ENCODE measurements at places on chromosomes 2 and 18.
A peak's percentile ranks its signal among the peaks of the same experiment; 100 is the strongest.

DNA sequence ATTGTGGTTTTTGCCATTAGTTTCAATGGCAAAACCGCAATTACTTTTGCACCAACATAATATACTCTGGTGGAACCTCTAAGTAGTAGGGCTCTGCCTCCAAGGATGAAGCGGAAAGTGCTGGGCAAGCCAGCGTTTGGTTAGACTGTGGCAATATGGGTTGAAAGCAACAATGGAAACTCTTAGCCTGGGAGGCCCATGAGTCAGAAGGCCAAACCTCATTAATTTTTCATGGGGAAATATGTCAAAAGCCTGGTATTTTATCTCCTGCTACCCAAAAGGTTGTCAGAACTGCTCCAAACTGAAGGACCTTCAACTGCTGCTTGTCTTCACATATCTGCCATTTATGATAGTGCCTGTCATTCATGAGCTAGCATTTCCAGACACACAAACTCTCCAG is 179.1 kb upstream of the CYP26B1 start:
- no peak for DNase-seq

DNA sequence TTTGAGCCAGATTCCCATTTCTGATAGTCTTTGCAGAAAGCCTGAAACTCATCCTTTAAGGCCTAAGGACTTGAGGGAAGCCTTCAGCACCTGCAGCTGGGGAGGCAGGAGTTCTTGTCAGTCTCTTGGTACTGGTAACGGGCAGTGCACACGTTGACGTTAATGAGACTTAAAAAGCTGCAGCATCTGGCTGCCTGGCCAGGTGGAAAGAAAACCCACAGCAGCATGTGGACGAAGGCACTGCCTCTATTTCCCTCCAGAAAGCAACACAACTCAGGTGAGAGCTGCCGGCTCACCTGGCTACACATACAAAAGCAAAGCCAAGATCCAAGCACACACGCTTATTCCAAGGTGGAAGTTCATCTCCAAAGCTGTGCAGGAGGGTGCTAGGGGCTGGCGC is 178.8 kb downstream of the ANAPC1 start:
- no peak for DNase-seq

DNA sequence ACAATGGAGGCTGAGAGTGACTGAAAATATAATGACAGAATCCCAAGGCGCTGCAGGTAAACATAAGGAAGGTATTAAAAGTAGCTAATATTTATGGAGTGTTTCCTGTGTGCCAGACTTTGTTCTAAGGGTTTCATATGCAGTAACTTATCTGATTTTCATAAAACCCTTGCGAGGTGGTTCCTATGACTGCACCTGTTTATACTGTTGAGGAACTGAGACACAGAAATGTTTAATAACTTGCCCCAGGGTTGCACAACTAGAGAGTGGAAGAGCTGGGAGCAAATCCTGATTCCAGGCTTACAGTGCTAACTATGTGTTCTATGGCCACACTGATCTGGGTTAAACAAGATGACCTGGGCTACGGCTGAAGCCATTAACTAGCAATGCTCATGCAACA is 2.4 kb downstream of the SP110 start:
- DNase-seq: no peak

GRCh38 chr2:122145856-122146255 is 390.4 kb downstream of the TSN start:
- DNase-seq: no peak

GRCh38 chr2:26457251-26457666 is 20.7 kb downstream of the OTOF start:
- no peak for DNase-seq

- no peak for DNase-seq
Observed at GRCh38 chr2:239236808-239237205, 164.0 kb downstream of the HDAC4 start.

GRCh38 chr2:7004636-7005035 is 87.4 kb downstream of the RNF144A start:
- no peak for DNase-seq

GRCh38 chr2:240304746-240305161 is 130.7 kb upstream of the GPC1 start:
- no peak for DNase-seq

GRCh38 chr2:223746611-223747010 is 90.8 kb downstream of the AP1S3 start:
- DNase-seq: no peak

- DNase-seq: no peak
Observed at GRCh38 chr18:9120796-9121195, 15.8 kb upstream of the ANKRD12 start.

DNA sequence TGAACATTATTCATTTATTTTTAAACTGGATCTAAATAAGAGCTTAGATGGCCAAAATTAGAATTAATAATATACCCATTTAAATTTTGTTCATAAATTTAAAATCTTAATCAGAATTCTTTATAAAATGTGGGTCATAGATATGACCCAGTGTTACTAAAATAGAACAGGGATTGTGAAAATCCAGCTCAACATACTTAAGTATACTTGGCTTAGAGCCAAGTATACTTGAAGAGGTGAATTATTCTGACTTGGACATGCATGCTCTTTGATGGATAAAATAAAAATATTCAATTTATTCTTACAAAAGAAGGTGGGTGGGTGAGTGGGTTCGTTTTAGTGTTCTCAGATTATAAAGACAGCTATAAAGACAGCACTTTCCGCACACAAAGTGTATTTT is 70.7 kb downstream of the SPOPL start:
- no peak for DNase-seq

DNA sequence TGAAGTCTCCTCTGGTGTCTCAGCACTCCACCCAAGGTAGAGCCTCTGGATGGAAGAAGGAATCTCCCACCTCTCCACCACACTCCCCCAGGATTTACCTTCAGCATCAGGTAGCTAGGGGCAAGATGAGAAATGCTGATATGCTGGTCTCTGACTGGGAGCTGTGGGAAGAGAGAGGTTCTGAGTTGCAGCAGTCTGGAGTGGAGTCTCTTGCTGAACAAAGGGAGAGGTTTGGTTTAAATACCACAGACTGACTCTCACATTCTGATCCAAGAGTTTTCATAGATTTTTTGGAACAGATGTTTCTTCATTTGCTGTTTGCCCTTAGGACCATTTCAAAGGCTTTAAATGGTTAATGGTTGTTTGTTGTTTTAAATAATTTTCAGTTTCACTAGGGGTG is 1.1 kb upstream of the CFLAR start:
- no peak for DNase-seq

GRCh38 chr2:102050854-102051391 is 59.2 kb downstream of the IL1R2 start:
- peak; percentile 84 for DNase-seq

DNA sequence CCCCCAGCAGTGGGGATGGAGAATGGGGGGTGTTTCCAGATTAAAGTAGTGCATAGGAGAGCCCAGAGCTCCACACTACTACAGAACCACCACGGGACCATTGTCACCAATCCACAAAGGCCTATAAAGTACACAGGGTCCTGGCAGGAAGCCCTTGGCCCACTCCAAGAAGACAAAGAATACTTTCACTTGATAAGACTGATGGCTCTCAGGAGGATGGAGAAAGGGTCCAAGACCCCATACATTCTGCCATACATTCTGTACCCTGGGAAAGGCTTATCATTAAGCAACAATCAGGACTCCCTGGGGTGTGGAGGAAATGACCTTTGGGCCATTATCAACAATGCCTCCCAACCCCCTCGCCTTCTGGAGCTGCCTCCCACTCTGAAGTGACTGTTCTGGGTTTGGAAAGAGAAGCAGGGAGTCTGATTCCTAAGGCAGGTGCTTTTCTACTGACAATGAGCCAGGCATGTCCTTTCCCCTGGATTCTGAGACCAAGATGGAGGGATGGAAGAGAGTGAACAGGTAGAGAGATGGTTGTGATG is 85.4 kb downstream of the XDH start:
- no peak for DNase-seq

- peak; percentile 85 for DNase-seq
Observed at GRCh38 chr2:241443486-241444223, 64.7 kb downstream of the STK25 start.

DNA sequence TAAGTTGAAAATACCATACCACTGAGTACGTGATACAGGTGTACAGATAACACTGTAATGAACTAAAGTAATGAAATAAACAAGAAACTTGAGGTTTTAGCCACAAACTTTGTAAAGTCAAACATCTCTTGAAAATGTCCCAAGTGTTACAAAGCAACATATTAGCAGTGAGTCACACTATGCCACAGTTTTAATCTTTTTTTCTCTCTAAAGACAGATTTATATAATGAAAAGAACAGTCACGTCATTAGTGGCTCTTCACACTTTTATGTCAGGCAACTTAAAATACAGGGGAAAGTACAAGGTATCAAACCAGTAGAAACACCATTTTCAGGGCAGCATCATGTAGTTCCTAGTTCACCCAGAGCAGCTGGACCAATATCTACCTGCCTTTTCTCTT is 42.1 kb downstream of the RAPH1 start:
- DNase-seq: peak; percentile 39

- no peak for DNase-seq
Observed at GRCh38 chr2:27730261-27730662, 41.3 kb upstream of the MRPL33 start.

GRCh38 chr2:69997015-69997830 is 35.8 kb upstream of the ASPRV1 start:
- DNase-seq: peak; percentile 15

GRCh38 chr2:107091163-107091864 is 205.3 kb upstream of the ST6GAL2 start:
- DNase-seq: peak; percentile 36

GRCh38 chr2:100233061-100233460 is 89.2 kb downstream of the LONRF2 start:
- DNase-seq: no peak

- no peak for DNase-seq
Observed at GRCh38 chr2:209086761-209087160, 337.1 kb upstream of the MAP2 start.

DNA sequence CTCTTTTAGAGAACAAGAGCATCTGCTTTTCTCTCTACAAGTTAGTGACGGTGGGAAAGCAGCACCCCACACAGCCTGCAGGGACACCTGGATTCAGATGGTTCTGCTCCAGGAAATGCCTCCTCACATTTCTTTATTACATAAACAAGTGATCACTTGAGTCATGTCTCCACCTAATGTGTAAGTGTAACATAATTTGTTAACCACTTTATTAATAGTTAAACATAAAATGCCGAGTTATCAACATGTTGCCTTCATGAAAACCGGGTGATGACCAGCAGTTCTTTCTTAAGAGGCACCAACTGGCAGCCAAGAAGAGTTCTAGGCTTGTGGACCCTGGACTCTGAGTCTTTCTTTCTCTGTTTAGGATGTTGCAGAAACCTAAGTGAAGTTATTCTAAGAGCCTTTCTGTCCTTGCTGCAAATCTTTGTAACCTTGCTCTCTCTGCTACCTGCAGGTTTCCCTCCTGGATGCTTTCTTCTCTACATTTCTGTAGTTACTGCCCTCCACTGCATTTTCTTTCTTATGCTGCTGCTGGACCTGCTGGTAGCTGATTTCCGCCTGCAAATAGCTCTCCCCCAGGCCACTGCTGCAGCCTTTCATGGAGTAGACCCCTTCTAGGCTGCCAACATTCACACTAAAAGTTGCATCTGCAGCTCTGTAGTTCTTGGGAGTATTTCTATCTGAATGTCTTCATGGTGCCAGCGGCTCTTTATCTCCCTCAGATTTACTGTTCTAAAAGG is 24.3 kb downstream of the UPP2 start:
- no peak for DNase-seq

DNA sequence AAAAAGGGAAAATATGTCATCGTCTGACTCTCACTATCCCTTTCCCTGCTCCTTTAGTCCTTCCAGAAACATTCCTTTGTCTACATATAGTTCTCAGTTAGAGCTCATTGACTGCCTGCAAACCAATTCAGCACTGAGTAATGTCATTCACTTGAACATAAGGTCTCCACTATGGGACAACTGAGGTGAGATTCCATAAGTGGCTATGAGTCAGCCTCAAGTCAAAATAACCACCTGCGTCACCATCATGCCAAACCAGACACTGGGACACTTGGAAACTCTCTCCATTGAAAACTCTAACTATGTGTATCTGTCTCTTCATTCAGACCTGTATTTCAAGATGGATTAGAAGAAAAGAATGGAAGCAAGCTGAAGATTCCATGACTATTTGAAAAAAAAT is 878.0 kb upstream of the PIK3C3 start:
- no peak for DNase-seq

Data from astrocyte of the spinal cord (primary cell).